NCI-H187 treated with DMSO at 0.1 percent for 48 hours (cell line): ENCODE measurements at places on chromosomes 16 and 17.

- DNase-seq: no peak
Observed at GRCh38 chr16:50035468-50035992, 10.5 kb downstream of the CNEP1R1 start.

DNA sequence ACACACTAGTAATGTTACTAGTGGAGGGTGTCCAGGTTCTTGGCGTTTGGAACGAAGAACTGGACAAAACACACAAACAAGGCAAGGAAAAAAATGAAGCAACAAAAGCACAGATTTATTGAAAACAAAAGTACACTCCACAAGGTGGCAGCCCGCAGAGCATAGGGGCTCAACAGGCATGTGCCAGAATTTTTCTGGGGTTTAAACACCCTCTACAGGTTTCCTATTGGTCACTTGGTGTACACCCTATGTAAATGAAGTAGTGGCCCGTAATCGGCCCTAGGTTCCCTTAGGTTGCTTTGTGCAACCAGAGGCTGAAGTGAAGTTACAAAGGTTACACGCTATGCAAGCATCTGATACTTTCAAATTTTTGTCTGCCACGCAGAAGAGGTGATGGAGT, 8.1 kb downstream of the OR2C1 start:
- no peak for DNase-seq

DNA sequence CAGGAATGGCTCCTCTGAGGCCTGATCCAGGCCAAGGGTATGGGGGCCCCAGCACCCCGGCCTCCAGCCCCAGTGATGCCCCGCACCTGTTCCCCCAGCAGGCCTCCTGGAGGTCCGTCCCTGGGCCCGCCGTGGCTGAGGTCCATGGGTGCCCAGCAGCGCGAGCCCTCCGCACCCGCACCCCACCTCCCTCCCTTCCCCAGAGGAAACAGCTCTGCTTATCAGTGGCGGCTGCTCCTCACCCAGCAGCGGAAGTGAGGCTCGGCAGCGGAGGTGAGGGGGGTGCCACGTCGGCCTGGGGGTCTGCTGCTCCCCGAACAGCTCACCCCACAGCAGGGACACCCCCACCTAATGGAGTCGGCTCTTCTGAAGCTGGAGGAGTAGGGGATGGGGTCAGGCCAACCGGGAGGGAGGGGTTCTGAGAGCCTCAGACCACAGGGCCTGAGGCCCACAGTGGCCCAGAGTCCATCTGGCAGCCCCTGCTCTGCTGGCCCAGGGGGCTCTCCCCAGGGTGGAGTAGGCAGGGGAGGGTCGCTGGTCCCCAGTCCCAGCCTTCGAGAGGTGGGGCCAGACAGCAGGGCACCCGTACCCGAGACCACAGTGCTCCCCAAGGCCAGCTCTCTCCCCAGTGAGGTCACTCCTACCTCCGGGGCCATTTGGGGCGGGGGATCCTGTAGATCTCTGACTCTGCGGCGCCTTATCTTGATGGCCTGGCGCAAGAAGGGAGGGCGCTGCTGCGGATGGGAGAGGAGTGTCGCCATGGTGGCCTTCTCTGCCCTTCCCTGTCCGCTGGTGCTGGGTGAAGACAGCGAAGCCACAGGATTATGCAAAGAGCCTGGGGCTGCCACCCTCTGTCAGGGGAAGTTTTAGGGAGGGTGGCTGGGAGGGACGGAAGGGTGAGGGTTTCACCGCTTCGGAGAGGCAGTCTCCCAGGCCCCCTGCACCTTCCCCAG, at the start of gene UNC13D:
Gene UNC13D, minus strand, starts transcription at position 828 of the 953 bp plus-strand sequence. Its CDS starts 67 bp downstream, at position 761.
- DNase-seq: no peak

DNA sequence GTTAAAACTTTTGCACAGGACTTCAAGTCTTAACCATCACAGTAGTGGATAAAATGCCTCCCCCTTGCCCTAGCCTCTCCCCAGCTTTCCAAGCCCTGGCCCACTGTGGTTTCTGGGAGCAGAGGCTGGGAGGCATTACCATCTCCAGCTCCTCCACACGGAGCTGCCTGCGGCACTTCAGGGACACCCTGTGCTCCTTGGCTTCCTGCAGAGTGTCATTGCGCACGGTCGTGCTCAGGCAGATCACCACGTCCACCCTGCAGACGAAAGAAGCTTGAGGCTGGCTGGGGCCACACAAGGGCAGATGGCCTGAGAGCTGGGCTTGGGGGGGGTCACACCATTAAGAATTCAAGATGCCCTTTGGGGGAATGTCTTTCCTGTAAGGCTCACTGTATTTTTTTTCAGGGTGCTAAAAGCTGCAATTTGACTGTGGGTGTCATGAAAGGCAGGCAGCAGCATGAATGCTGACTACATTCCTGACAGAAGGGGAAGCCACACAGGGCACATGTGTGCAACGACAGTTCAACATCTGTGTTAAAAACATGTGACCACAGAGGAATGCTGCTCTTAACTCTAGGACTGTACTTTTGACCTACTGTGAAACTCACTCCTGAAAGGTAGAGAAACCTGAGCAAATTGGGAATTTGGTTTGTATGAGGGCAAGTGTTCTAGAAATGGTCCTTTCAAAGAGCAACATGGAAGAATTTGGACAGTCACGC, 47.7 kb upstream of the CLEC18B start:
- DNase-seq: no peak
